ENCODE measurements at places on chromosomes 2 and 18.

DNA sequence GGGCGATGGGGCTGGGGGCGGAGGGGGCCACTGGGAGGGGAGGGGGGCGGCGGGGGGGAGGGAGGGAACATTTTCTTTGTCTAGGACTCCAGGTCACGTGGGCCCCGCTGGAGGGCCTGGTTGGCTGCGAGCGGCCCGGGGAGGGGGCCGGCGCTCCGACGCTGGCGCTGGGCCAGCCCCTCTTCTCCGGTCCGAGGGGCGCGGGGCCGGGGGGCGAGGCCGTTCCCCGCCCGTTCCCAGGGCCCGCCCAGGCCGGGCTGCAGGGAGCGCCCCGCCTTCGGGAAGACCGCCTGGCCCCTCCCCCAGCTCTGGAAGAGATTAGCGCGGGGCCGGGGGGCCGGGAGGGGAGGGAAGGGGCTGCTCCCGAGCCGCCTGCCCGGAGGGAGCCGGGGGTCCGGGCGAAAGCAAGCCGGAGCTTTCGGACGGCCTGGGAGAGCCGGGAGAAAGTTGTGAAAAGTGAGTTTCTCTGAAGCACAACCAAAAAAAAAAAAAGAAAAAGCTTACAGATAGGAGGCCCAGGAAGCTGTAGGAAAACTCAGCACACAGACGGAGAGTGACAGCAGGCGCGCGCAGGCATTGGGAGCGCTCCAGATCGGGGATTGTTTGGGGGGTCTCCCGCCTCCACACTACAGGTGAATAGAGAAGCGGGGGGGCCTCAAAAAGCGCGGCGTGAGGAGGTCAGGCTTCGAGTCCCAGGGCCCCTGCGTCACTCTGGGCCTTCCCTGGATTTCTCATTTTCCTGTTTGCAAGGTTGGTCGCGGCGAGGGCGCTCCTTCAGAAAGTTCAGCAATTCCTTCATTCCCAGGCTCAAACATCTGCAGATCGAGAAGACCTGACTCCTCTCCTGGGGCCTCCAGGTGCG, 84.1 kb upstream of the POMC start:
- DNase-seq: peak; percentile 58

GRCh38 chr2:153464395-153464794, 14.2 kb downstream of the RPRM start:
- no peak for DNase-seq

- no peak for DNase-seq
These were observed 166.2 kb downstream of the INHBB start for GRCh38 chr2:120511947-120512710.

DNA sequence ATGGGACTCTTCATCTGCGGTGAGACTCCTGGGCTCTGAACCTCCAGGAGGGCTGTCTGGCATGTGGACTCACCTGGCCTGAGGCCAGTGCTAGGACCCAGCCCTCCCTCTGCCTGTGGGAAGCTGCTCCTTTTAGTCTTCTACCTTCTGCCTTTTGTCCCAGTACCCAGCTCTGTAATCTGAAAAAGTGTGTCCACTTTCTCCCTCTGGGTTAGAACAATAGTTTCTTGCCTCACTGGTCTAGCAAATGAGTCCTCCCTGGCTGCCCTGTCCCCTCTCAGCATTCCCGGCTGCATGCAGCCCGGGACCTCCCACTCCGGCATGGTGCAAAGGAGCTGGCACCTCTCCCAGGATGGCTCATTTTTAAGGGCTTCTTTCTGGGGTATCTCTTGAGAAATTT, 25.9 kb downstream of the GKN2 start:
- no peak for DNase-seq

GRCh38 chr2:216527600-216527999, 29.0 kb downstream of the RPL37A start:
- DNase-seq: no peak

DNA sequence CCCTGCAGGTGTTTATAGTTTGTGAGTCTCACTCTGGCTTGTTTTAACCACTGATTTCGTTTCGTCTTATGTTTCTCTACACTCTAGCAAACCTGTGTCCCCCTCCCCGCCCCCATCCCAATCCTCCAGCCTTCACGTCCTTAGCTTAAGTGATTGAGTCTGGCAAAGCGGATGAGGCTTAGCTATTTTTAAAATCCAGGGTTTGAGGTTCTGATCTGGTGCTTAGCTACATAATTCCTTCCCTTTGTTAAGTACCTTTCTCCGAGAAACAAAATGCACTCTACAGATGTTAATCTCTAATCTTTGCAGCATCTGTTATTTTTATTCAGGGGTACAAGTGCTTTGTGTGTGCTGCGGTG, 7.8 kb downstream of the AGAP1 start:
- DNase-seq: no peak

GRCh38 chr2:49988276-49988675, 834.0 kb upstream of the FSHR start:
- DNase-seq: no peak
